Pulmonary artery endothelial cell (primary cell): ENCODE measurements at places on chromosomes 7 and 10.

DNA sequence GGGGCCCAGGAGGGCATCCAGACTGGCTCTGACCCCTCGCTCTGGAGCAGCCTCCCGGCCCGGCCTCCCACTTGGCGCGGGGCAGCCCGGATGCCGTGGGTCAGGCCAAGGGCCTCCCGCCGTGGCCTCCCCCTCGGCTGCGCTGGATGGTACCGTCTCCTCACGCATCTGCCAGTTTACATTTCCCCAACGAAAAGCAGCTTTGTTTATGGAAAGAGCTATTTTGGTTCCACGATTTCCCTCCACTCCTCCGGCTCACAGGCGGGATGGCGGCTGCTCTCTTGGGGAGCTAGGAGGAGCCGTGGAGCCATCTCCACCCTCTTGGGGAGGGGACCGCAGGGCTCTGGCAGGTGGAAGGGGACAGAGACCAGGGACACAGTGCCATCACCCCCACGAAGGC is 93.2 kb upstream of the MYL10 start:
- no peak for DNase-seq

DNA sequence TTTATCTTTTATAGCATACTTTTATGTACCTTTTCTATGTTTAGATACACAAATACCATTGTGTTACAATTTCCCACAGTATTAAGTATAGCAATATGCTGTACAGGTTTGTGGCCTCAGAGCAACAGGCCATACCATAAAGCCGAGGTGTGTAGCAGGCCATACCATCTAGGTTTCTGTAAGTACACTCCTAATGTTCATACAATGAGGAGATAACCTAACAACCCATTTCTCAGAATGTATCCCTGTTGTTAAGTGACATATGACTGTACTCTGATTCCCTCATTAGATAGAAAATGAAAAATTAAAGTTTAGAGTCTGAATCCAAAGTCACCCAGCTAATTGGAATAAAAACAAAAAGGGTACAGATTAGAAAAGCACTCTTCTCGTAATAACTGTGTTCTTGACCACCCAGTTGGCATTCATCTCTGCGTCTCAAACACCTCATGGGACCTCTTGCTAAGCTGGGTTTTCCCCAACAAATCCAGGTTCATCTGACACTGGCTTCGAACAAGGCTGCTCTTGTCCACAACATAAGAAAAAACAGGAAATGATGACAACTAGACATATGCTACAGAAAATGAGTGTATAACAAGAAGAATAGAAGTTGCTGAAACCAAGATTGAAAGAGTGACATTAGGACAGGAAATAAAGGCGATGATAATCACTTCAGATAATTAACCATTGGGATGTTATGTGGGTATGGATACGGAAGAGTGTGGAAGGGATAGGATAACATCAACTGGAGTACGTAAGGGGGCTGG is 1.4 kb downstream of the NDUFB8 start:
- no peak for DNase-seq

GRCh38 chr10:104139221-104139620 is 17.2 kb downstream of the SFR1 start:
- DNase-seq, result no peak

DNA sequence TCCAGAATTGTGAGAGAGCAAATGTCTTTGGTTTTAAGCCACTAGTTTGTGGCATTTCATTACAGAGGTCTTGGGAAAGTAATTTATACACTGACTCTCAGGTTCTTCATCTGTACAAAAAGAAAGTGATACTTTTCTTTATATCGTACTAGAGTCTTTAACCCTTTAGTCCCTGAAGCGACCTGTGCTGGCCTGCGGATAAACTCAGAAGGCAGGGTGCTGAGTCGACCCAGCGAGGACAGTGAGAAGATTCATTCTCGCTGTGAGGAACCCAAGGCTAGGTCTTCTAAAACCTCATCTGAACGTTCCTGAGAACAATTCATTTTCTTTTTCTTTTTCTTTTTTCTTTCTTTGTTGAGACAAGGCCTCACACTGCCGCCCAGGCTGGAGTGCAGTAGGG is 514.2 kb upstream of the MGMT start:
- DNase-seq, result no peak

DNA sequence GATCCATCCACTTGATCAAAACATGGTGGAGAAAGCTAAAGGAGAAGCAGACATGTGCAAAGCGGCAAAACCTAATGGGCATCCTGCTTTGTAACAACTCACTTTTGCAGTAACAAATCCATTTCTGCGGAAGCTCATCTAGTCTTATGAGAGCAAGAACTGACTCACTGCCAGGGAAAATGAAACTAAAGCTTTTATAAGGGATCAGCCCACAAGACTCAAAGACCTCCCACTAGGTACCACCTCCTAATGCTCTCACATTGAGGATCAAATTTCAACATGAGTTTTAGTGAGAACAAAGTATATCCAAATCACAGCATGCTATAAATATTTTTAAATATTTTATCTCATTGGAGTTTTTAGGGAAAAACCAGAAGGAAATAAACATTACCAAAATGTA is 120.1 kb upstream of the GNAI1 start:
- DNase-seq, result no peak

DNA sequence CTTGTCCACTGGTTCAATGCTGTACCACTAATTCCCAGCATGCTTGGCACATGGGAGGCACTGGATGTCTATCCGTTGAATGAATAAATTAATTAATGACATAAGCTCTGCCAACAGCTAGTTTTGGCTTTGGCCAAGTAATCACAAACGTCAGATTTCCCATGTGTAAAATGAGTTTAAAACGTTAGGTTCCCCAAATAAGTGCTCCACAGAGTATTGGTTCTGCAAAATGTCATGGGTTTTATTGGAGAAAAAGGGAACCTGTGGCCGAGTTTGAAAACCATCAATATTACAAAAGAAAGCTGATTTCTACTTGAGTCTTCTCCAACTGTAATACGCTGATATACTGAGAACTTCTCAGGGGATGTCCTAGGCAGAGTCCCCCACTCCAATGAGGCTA is 23.2 kb downstream of the ELMO1 start:
- no peak for DNase-seq

GRCh38 chr10:103752680-103753248 is 102.6 kb downstream of the SH3PXD2A start:
- DNase-seq, result no peak

DNA sequence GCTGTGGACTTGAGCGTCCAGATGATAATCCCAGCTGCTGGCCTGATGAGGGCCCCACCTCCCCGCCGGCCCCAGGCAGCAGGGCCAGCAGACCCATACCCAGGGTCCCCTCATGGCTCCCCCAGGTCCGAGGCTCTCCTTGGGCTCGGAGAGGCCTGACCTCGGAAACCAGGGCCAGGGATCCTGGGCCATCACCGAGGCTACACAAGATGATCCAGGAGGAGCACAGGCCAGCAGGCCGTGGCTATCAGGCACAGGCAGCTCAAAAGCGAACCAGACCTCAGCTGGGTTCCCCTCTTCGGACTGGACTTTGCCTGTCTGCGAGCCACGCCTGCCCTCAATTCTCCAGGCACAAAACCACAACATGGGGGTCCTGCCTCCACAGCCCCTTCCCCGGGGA is 17.4 kb downstream of the PDGFA start:
- no peak for DNase-seq

- DNase-seq, result no peak
Measured at GRCh38 chr10:32445036-32445435, 904 bp upstream of the CCDC7 start.

DNA sequence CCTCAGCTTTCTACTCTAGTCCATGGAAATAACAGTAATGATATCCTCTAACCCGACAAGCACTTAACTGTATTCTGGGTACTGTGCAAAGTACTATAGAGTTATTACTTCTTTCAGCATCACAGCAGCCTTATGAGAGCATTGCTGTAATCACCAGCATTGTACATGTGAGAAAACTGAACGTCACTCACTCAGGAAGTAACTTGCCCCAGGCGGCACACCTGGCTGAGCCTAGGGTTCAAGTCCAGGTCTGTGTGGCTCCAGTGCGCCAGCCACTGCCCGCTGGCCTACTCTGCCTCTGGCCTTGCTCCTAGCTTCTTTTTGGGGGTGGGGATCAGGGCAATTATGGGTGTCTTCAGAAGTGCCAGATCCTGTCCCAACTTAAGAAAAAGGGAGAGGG is 50.5 kb downstream of the ZMIZ1 start:
- DNase-seq, result no peak

- no peak for DNase-seq
Measured at GRCh38 chr10:121260377-121260776, 337.9 kb downstream of the FGFR2 start.

DNA sequence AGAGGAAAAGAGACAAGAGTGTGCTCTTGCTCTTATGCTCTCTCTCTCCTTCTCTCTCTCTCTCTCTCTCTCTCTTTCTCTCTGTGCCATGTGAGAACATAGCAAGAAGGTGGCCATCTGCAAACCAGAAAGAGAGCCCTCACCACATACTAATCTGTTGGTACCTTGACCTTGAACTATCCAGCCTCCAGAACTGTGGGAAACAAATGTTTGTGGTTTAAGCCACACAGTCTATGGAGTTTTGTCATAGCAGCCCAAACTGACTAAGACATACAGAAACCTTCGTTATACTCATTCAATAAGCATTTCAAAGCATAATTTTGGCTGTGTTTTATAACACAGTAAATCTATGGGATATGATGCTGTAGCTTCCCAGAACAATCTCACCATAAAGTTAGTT is 56.4 kb upstream of the PLPP4 start:
- no peak for DNase-seq

DNA sequence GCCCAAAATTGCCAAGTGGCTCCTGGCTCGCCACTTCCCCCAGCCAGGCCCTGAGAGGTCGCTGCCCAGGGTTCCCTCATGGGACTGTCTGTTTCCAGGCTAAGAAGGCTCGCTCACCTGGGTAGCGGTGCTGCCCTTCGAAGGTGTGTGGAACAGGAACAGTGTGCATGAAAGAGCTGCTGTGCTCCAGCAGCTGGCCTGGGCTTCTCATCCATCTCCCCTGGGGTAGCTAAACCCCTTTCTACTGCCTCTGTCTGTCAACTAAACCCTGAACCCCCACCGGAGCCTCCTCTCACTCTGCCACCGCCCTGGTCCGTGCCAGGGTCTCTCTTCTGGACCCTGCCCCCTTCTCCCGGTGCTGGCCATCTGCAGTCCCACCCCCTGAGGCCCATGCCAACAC is 152.9 kb downstream of the EBF3 start:
- DNase-seq, result no peak

DNA sequence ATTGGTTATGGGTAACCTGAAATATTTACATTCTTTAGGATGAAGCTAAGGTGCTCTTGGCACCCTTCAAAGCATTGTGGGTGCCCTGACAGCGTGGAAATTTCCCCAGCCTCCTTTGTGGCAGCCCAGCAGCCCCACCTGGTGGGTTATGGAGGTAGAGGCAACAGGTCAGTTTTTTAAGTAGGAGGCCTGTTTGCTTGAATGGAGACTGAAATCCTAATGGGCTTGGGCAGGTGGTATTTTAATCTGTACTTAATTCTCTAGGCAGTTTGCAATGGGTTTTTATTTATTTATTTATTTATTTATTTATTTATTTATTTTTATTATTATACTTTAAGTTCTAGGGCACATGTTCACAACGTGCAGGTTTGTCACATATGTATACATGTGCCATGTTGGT is 139.4 kb downstream of the EPC1 start:
- DNase-seq, result peak; percentile 10

DNA sequence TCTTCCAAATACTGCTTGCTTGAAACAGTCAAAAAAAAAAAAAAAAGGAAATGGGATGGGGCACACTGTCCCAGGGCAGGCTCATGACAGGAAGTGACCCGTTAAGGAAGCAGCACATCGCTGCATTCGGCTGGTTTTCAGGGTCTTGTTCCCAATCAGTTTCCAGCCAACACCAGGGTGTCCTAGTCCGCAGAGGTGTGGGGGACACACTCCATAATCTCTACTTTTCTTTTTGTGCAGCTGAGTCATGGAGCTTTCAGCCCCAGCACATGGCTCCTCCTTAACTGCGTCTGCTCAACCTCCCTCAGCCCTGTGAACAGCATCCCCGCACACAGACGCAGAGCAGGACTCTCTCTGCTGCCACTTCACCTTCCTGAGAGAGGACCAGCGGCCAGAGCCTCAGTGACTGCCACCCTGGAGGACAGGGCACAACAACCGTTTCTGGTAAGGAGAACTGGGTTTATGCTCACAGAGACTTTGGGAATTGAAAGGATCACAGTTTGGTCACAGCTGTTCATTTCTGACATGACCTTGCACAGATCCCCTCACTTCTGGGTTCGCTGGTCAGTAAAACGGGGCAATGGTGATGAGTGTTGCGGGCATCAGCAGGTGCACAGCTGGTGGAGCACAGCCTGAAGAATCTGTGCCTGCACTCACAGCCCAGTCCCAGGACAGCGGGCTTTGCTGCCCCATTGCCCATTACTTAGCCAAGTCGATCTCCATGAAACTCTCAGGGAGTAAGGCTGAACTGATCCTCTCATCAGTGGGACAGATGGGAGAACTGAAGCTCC is at the start of gene GIMAP5:
TSS of gene GIMAP5 (plus strand) at position 154 of the 791 bp plus-strand sequence. CDS start 3,467 bp downstream, outside the sequence.
- no peak for DNase-seq

GRCh38 chr7:70392877-70393435 is 739.0 kb upstream of the GALNT17 start:
- no peak for DNase-seq

- no peak for DNase-seq
Measured at GRCh38 chr10:17413876-17414275, 40.5 kb downstream of the ST8SIA6 start.

DNA sequence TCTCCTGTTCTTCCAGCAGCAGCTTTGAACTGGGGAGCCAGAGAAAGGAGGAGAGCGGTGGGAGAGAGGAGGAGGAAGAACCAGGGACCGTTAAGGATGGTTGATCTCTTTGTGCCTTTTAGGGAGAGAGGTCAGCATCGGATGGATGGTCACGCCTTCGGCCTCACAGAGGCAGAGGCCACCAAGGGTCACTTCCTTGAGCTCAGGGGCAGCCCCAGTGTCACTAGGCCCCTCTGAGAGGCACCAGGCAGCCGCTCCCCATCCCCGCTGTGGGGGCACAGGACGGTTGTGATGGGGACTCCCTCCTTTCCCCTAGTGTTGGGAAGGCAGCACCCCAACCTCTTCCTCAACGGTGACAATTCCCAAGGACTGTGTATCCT is 121.4 kb downstream of the DNAJB6 start:
- DNase-seq, result no peak

DNA sequence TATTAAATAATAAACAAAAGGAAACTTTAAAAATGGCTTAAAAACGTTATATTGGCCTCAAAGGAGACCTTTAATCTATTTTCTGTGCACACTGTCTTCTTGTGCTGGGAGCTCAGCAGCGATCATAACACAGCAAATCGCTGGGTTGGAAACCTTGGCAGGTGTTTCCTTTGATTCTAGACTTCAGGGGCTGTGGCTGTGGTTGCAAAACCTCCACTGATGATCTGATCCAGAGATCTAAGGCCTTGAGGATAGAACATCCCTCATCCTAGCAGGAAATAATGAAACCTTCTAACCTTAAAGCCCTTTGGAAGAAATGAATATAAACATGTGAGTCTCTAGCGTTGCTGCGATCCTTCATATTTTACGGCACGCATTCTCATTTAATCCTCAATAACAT is 29.8 kb downstream of the CDHR3 start:
- no peak for DNase-seq
